ENCODE measurements at places on chromosomes 1 and 21.

- DNase-seq: no peak
These were observed at the start of gene CELA2A for GRCh38 chr1:15456313-15456954. CELA2A (plus strand) TSS chr1:15456732; CDS start chr1:15456754, 22 bp downstream.

DNA sequence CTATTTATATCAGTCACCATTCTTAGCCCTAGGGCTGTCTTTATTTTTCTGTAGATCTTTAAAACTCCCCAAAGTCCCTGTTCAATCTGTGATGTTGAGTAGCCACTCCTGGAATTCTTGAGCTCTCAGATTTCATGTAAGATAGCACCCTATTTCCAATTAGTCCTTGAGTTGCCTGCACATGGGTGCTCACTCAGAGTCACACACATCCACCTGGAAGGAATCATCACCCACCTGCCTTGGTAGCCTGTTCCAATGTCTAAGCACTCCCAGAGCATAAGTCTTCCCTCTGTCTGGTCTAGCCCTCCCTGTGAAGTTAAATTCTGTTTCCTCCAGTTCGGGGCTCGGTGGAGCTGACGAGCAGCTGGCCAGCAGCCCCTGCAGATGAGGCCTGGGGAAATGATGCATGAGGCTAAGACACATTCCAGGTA, 14.7 kb upstream of the ATF3 start:
- no peak for DNase-seq

DNA sequence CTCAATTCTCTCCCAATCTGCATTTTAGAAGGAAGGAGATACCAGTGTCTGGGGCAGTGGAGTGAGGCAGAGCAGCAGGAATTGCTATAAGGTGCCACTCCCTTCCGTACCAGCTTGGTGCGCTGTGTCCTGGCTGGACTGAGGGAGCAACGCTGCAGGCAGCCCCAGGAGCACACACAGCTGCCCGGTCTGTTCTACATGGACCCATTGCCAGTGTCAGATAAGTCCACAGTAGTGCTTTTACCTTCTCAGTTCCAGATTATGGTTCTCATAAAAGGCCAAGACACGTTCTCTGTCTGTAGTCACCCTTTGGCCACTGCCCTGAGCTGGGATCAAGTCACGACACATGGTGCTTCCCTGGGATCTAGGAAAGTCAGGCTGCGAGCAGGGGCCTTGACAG, 44.1 kb upstream of the BARHL2 start:
- no peak for DNase-seq

GRCh38 chr1:116425987-116426386, 52.9 kb downstream of the ATP1A1 start:
- DNase-seq: no peak

- no peak for DNase-seq
These were observed 588.3 kb upstream of the PBX1 start for GRCh38 chr1:163970699-163971098.

- DNase-seq: no peak
These were observed 9.7 kb upstream of the CGN start for GRCh38 chr1:151501474-151501873.
